ENCODE measurements at places on chromosomes 12 and 14. TPM values are rescaled to one million over a fixed set of nuclear protein-coding genes. Genes with fewer than 3 reads are reported as not detected.

The CCDC196 gene
- not detected for total RNA-seq

The IL31 gene
- total RNA-seq = not detected

The ASB2 gene
- 20.7 TPM for total RNA-seq

The DBX2 gene
- not detected for total RNA-seq

The AKAP6 gene
- total RNA-seq = 0.67 TPM

The SYT1 gene
- total RNA-seq = not detected

The CLEC12A gene
- total RNA-seq = 0.83 TPM

The BCL11B gene
- 115 TPM for total RNA-seq

The TAS2R9 gene
- not detected for total RNA-seq

The GRIP1 gene
- 1.6 TPM for total RNA-seq

The SLC22A17 gene
- total RNA-seq = 3.0 TPM

The CD9 gene
- total RNA-seq = 5.7 TPM

The COA8 gene
- 24.9 TPM for total RNA-seq

The SERPINA3 gene
- not detected for total RNA-seq

The FLRT2 gene
- total RNA-seq = not detected

The WDR89 gene
- total RNA-seq = 17.5 TPM

The CMAS gene
- 36.0 TPM for total RNA-seq

The C12orf50 gene
- not detected for total RNA-seq

The ADAMTS20 gene
- total RNA-seq = not detected

The IL26 gene
- total RNA-seq = 1.00 TPM

Measured in activated CD4-positive, alpha-beta T cell treated with anti-CD3 and anti-CD28 coated beads, Interleukin-2, amount 10 ng/mL, durations not matched to agents 7 days and 5 days (primary cell).